ENCODE measurements at places on chromosomes 16 and 17.

DNA sequence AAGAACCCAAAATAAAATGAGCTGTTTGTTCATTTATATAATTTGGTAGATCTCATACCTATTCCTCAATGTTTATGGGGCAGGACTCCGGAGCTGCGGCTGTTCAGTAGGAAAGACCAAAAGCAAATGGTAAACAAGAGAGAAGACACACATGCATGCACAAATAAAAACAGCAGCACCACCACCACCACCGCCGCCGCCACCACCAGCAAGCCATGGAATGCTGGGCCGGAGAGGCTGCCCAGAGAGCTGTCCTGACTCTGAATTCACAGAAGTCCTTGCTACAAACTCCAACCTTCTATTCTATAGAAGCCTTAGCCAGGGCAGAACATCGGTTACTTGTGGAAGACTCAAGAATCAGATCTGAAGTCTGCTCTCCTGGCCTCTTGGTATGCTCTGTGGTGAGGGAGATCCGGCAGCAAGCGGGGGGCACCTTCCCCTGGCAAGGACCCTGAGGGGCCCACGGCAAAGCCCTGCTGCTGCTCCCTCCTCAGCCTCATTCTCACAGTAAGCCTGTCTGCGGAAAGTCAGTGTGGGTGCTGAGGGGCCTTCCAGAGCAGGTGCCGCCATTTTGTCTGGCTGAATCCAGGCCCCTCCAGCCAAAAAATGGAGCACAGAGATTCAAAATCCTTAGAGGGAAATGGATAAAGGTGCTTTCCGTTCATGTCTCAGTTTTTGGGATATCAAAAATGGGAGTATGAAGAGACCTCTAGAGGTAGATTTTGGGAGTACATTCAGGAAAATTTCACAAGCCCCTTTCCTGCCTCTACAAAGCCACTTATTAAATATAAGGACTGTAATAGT lies 6.4 kb upstream of the FOXJ1 start:
- no peak for DNase-seq

DNA sequence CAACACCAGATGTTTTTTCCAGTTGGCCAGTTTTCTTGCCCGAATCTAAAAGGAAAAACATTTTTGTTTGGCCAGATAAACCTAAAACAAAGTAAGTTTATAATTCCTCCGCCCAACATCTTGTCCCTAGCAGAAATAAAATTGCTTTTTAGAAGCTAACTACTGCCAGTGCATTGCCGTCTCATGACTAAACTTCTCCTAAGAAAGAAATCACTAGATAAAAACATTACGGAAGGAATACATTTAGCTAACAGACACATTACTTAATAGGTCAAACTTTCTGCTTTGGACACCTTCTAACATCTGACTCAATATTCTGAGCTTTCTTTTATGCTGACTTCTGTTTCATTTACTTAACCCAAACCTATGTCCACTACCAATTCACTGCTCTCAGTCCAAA lies 36.2 kb downstream of the FBXL20 start:
- no peak for DNase-seq

- no peak for DNase-seq
Measured at GRCh38 chr17:57350266-57350665, 93.9 kb downstream of the MSI2 start.

DNA sequence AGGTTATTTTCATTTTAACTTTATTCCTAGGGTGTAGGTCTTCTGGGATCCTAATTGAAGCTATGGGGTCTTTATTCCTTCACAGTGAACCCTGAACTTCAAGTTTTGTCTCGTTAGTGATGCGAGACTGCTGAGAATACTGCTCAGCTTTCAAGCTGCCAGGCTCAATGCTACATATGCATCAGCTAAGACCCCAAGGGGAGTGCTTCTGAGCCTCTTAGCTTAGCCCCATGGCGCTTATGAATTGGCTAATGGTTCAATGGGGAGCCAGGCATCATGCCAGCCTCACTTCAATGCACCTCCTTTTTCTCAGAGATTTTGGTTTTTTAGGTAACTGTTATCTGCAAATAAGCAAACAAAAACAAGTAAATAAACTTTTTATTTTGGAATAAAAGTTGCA lies 94.1 kb upstream of the SIAH1 start:
- no peak for DNase-seq

DNA sequence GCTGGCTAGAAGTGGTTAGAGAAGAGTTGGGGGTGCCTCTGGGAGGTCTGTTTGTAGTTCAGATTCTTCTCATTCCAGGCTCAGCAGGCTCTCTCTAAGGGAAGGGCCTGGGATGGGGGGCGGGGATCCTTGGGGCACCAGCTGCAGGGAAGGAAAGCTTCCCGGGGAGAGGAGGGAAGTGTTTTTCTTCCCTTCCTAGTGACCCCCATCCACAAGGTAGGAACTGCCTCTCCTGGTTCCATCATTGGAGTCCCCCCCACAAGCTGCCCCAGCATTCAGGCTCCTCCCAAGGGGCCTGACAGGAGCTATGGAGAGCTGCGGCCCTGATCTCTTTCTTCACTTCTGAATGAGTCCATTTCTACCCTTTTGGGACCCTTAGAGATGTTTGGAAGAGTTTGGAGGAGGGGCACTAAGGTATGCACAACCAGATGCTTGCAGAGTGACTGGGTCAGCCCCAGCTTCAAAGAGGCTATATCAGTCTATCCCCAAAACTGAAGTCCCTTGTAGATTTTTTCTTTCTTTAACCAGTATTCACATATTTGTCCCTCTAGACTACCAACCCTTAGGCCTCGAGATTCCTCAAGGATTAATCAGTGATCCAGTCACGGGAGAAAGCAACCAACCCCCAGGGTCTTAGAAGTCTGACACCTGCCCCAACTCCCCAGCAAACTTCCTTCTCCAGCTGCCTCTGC lies 13.9 kb upstream of the FZD2 start:
- DNase-seq, result no peak
